Sigmoid colon (tissue), 7 donors: ENCODE measurements at places on chromosomes 3 and 15. TPM values are rescaled to one million over a fixed set of nuclear protein-coding genes. Genes with fewer than 3 reads are reported as not detected.

- no peak for DNase-seq
- no peak overlapping the region for H3K4me3 ChIP-seq
- peaks cover 56% of the 10 kb centered on the region for H3K36me3 ChIP-seq
- H3K27ac ChIP-seq, result peak overlapping the region; percentile 89
- H3K27me3 ChIP-seq, result peaks cover 3% of the 10 kb centered on the region
- peaks cover 42% of the 10 kb centered on the region for H3K4me1 ChIP-seq
Measured at GRCh38 chr3:48599509-48600285, 4.6 kb upstream of the COL7A1 start.

GRCh38 chr3:100175637-100176280 is 61.5 kb upstream of the FILIP1L start:
- no peaks in the 10 kb centered on the region for H3K4me1 ChIP-seq
- no peak for DNase-seq

DNA sequence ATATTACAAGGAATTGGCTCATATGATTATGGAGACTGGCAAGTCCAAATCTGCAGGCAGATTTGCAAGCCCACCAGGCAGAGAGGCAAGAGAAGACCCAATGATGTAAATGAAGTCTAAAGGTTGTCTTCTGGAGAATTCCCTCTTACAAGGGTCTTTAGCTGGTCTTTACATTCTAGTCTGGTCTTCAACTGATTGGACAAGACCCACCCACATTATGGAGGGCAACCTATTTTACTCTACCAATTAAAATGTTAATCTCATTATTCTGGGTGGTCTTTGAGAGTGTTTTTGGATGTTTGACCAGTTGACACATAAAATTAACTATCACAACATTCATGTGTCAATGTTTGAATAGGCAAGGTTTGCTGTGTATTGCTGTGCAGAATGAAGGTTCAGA is 28.0 kb upstream of the ATP11B start:
- H3K4me3 ChIP-seq, result no peak overlapping the region
- no peaks in the 10 kb centered on the region for H3K36me3 ChIP-seq
- no peak for DNase-seq
- no peaks in the 10 kb centered on the region for H3K4me1 ChIP-seq
- H3K27ac ChIP-seq, result no peak overlapping the region

DNA sequence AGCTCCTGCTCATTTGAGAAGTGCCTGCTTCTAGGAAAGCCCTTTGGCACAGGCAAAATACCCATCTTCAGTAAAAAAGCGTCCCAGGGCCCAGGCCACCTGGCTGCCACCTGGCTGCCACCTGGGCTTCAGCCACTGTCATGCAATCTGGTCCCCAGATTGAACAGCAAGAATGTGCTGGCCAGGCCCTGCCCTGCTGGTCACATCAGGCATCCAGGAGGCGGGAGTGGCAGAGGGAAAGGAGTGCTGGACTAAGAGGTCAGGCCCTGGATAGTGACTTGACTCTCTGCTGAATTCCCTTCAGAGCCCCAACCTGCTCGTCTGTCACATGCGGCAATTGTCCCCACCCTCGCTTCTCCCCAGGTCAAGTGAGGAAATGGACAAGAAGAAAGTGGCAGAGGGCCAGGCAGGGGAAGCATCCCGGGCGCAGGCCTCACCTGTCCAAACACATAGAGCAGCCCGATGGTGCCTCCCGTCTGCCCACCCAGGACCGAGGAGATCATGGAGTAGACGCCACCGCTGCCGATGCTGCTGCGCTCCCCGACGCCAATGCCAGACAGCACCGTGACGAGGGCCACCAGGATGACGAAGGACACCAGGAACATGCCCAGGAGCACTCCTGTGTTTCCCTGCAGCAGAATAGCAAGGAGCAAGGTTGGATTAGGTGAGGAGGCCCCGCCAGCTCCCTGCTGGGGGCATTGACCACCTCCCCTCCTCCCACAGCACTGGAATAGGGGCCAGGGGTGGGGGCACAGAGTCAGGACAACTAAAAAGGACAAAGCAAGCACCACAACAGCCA is 25.5 kb downstream of the SLC12A8 start:
- H3K27me3 ChIP-seq, result no peaks in the 10 kb centered on the region
- no peak overlapping the region for H3K4me3 ChIP-seq
- no peak overlapping the region for H3K27ac ChIP-seq
- H3K36me3 ChIP-seq, result no peaks in the 10 kb centered on the region
- DNase-seq, result no peak
- H3K4me1 ChIP-seq, result no peaks in the 10 kb centered on the region

GRCh38 chr3:47692158-47692557 is 89.5 kb downstream of the SMARCC1 start:
- no peaks in the 10 kb centered on the region for H3K27me3 ChIP-seq
- H3K27ac ChIP-seq, result no peak overlapping the region
- no peak for DNase-seq
- no peak overlapping the region for H3K4me3 ChIP-seq
- H3K36me3 ChIP-seq, result peaks cover 20% of the 10 kb centered on the region

GRCh38 chr15:88622605-88622975 is 1.4 kb downstream of the AEN start:
- DNase-seq, result peak; percentile 13
- H3K27ac ChIP-seq, result peak overlapping the region; percentile 83
- peak overlapping the region; percentile 96 for H3K4me3 ChIP-seq
- H3K4me1 ChIP-seq, result peaks cover 44% of the 10 kb centered on the region

The NPAP1 gene
- 0.28 TPM for total RNA-seq

The ADAMTS9 gene
- 45.4 TPM for total RNA-seq

The EIF4E3 gene
- total RNA-seq, result 35.2 TPM

The SLC9C1 gene
- total RNA-seq, result not detected

The MAP6D1 gene
- total RNA-seq, result not detected

The CCK gene
- 10.6 TPM for total RNA-seq

The UCN2 gene
- not detected for total RNA-seq

The NR2E3 gene
- total RNA-seq, result not detected
